ENCODE measurements at places on chromosomes 7 and 10.

DNA sequence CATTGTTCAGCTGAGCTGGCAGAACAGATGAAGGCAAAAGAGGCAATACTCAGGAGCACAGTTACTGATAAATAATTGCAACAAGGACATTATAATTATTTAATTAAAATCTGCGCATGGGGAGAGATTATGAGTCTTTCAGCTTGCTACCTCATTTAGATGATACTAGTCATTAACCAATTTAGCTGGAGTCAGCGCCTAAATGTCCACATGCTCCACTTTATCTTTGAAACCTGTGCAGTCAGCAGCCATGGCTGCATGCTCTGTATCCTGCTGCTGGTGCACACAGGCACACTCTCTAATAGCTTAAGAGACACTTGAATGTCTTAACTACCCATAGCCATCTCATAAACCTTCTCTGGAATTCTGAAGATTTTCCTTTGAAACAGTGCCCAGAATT lies 196.8 kb downstream of the PPP1R3A start:
- DNase-seq: no peak

DNA sequence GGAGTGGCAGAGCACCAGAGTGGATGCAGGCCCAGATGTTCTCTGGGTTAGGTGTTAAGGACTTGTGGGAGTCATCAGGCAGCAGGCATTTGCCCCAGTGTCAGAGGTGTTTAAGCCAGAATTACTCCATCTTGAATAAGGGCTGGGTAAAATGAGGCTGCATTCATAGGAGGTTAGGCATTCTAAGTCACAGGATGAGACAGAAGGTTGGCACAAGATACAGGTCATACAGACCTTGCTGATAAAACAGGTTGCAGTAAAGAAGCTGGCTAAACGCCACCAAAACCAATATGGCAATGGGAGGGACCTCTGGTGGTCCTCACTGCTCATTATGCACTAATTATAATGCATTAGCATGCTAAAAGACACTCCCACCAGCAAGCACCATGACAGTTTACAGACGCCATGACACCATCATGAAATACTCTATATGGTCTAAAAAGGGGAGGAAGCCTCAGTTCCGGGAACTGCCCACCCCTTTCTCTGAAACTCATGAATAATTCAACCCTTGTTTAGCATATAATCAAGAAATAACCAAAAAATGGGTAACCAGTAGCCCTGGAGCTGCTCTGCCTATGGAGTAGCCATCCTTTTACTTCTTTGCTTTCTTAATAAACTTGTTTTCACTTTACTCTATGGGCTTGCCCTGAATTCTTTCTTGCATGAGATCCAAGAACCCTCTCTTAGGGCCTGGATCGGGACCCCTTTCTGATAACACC lies 882 bp upstream of the LRRC61 start:
- DNase-seq: no peak

DNA sequence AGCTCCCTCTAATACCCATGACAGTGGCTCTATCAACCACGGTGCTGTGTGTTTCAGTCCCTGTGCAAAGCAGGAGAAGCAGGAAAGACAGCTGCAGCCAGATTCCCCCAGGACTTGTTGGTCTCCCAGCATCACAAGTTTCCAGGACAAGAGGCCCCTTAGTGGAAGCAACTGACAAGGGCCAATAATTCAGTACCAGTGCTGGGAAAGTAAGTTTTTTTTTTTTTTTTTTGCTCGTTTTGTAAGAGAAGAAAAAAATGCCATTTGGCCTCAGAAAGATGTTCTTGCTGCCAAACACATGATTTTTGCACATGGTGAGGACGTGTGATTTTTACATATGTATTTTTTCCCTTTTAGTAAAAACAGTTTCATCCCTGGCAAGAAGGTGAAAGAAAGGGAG lies 284.2 kb upstream of the ZMIZ1 start:
- no peak for DNase-seq

- no peak for DNase-seq
Observed at GRCh38 chr7:159031750-159032149, 112.9 kb downstream of the VIPR2 start.

DNA sequence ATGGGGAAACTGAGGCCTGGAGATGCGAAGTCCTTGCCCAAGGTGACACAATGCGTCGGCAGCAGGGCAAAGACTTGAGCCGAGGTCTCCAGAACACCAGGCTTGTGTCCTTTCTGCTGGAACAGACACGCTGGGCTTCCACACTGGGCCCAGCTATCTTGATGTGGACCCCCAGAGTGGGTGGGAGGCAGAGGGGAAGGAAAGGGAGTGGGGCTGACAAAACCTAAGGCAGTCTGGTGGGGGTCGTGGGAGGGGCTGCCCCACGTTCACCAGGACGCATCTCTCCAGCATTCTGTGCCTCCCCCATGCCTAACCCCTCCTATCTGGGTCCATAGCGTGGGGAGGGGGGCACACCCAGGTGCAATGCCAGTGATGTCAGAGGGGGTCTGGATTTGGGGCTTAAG lies 38.1 kb downstream of the PPIF start:
- DNase-seq: no peak

DNA sequence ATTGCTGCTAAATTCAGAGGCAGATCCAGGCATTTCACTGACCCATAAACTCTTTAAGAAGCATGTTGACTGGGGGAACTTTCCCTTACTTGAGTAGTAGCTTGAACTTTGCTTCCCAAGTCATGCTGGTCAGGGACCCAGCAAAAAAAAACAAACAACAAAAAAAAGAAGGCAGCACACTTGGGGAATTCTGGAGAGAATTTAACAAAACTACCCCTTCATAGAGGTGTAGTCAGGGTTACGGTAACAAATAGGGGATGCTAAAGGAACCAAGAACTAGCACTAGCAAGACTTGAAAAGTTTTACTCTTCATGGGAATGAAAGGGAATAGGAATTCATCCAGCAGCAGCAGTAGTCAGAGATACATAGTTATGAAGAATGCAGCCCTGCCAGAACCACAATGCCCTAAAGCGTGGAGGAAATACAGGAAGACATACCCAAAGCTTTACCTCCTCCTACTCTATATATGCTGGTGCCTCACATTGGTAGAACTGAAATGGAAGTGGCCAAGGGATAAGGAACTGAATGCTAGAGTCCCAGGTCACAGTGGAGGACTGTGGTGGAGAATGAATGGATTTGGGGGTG lies 67.3 kb downstream of the PHYHIPL start:
- DNase-seq: no peak

DNA sequence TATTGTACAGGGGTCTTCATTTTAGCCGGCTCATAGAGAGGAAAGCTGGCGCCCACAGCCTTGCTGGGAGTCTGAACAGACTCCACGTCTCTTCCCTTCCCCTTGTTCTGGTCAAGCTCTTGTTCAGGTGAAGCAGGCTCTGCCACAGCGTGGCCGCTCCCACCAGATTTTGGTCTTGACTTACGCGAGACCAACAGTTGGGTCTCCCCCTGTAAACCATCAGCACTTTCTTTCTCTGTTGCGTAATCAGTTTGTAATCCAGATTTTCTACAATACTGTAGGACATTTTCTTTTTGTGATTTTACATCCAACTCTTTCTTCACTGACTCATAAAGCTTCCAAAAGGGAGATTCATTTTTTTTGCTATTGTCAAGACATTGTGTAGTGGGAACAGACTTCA lies 10.9 kb downstream of the MKI67 start:
- no peak for DNase-seq

- no peak for DNase-seq
Observed at GRCh38 chr10:43202224-43202656, 64.0 kb downstream of the CSGALNACT2 start.

DNA sequence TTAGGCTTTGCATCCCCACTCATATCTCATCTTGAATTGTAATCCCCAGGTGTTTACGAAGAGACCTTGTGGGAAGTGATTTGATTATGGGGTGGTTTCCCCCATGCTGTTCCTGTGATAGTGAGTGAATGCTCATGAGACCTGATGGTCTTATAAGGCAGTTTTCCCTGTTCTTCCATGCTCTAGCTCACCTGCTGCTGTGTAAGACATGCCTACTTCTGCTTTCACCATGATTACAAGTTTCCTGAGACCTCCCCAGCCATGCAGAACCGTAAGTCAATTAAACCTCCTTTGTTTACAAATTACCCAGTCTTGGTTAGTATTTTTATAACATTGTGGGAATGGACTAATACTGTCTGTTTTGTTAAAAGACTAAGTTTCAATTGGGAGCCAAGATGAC lies 35.3 kb upstream of the ZNF92 start:
- no peak for DNase-seq

DNA sequence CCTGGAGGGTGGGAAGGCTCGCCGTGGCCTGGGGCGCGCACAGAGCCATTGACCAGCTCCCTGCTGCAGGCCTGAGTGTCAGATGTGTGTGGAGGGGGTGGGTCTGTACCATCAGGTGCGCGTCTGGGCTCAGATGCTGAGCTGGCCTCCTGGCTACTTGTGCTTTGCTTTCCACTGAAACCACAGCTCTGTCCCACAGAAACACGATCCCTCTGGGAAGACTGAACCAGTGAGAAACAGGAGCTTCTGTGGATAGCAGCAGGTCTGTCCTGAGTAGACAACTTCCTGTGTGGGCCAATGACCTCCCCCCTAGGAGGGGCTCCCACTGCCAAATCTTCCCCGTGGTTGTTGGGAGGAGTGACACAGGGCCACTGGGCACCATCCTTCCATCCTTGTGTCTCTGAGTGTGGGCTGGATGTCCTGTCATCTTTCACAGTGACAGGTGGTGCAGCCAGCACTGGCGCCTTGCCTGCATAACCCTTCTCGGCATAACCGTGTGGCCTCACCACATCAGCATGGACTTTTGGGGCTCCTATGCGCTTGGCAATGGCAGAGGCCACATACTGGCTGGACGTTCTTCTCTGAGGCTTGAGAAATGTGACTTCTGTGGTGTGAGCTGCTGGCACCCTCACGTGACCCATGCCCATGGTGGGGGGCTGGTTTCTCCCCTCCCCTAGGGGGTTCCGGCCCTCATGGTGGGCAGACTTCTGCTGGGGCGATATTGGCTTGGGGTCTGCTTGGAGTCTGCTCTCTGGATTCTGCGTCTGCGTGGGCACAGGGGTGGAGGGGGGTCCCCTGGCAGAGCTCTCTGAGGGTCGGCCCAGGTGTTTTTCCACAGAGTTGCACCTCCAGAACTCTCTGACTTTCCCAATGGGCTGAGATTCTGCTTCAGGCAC lies 245.5 kb upstream of the GRB10 start:
- no peak for DNase-seq

DNA sequence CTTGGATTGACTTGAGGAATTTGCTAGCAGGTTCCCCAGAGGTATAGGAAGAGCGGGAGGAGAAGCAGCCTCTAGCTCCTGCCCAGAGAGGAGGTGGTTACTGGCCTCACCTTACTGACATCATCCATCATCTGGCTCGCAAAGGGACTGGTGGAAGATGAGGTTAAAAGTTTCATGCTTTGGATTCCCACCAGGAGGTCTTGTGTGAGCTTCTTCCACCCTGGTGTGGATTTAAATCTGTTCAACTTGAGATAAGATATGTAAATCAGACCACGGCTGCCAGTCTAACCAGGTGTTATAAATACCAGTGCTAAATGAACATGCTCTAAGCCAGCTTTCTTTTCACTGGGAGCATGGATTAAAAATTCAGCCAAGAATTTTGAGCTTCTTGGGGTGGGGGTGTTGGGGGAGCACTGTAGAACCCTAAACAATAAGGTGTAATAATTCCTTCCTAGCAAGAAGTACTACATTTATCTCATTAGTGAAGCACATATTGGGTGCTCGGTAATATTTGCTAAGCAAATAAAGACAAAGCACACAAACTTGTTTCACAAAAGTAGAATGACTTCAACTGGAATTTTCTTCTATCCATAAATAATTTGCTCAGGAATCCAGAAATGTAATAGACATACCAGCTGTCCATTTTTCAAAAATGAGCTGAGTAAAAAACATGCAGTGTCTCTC lies 7.8 kb downstream of the PROSER2 start:
- no peak for DNase-seq

DNA sequence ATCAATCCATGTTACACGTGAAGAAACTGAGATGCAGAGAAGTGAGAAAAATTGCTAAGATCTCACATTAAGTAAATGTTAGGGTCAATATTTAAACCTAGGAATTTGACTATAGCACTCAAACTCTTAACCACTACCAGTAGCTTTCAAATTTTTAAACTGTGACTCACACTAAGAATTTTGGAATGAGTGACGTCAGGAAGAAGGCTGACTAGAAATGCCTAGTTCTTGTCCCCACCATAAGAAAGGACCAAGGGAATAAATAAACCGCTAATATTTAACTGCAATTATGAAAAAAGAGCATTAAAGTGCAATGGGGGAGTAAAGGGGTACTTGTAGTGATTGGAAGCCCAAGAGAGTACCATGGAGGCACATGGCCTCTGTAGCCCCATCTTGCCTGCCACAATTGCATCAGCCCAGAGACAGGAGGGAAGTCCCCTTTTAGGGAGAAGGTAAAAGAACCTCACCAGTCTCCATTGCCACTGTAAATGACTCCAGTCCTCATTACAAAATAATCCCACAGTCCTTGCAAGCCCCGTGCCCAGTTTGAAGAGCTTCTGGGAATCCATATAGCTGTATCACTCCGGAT lies 3.5 kb upstream of the AKR1B1 start:
- peak; percentile 61 for DNase-seq

- no peak for DNase-seq
Observed at GRCh38 chr10:30357075-30357801, 8.2 kb upstream of the MTPAP start.

GRCh38 chr10:97612386-97612785 lies 20.9 kb downstream of the MORN4 start:
- DNase-seq: no peak

DNA sequence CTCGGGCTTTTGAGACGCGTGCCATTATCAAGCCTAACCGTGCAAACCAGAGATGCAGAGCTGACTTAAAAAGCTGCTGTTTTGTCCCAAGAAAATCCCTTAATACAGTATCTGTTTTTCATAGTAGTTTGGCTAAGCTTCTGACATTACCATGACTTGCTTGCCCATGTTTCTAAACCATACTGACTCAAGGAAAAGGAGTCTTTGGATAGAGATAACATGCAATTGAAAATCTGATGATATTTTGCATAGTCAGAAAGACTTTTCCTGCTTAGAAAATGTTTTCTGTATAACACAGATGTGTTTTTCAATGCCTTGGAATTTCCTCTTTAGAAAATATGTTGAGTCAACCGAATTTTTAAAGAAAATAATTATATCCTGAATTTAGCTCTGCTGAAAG lies 21.5 kb upstream of the AKR1E2 start:
- no peak for DNase-seq

DNA sequence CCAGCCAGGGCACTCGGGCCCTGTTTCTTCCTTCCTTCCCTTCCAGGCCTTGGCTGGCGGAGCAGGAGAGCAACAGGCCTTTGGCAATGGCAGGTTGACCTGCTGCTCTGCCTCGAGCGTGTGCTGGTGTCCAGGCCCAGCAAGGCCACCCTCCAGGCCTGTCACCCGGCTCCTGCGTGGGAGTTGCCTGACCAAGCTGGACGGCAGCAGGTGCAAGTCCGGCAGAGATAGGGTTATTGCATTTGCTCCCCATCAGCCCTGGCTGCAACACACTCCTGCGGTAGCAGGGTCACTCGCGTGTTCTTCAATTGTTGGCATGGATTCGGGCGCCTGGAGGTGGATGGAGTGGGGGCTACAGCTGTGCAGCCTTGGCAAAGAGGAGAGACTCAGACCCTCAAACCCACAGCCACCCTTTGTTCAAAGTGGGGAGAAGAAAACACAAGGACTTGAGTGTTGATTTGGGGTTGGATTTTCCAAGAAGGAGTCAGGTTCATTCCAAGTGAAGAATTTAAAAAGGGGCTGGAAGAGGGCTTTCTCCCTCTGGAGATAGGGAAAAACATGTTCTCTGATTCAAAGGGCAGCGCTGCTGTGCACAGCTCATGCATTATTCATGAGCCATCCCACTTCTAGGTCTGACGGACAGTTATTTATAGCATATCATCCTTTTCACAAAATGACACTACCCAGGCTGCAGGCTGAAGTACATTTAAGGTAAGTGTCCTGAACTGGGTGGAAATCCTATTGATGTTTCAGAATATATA lies 64.2 kb upstream of the PITRM1 start:
- DNase-seq: no peak

GRCh38 chr10:111098679-111099437 lies 22.0 kb downstream of the ADRA2A start:
- no peak for DNase-seq
